CD4-positive, alpha-beta T cell treated with Interferon alpha-2 for 1 hour (primary cell): ENCODE measurements at places on chromosomes 1 and 21.

- DNase-seq = no peak
Measured at GRCh38 chr1:35660581-35661473, 19.5 kb upstream of the PSMB2 start.

- no peak for DNase-seq
Measured at GRCh38 chr1:2477791-2478499, 1.9 kb downstream of the PLCH2 start.

GRCh38 chr21:20004367-20004766 lies 993.8 kb upstream of the NCAM2 start:
- no peak for DNase-seq

DNA sequence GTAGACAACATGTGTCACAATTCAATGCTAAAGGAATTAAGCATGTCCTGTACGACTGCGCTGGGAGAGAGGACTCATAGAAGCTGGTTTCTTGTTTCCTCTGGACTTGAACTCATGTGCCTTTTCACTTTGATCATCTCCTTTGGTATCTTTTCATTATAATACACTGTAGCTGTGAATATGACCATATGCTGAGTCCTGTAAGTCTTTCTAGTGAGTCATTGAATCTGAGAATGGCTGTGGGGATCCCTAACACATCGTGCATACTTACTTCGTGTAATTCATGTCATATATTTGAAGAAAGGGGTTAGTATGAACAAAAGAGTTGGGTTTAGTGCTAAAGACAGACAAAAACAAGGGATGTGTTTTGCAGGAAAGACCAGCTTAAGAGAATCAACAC lies 148.1 kb upstream of the RUNX1 start:
- no peak for DNase-seq

DNA sequence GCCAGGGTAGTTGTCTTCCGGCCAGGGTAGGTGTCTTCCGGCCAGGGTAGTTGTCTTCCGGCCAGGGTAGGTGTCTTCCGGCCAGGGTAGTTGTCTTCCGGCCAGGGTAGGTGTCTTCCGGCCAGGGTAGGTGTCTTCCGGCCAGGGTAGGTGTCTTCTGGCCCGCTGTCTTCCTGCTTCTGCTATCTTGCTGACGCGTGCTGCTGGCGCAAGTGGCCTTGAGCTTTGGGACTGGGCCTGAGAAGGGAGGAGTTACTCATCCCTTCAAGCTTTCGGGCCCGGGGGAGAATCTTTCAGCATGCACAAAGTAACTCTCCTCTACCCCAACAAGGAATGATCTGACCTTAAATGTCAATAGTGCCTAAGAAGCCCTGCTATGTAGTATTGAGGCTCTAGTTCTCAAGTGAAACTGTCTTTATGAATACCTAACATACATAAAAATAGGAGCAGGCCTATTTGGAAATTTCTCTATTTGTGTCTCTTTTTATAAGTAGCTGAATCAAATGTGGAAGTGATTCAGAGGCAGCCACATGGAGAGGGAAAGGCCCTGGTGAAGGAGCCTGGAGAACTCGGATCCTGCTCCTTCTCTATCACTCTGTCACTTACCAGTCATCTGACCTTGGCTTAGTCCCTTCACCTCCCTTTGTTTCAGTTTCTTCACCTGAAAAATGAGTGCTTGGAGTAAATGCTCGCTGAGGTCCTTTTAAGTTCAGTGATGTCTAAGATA lies 65.6 kb downstream of the RGL1 start:
- DNase-seq = no peak

DNA sequence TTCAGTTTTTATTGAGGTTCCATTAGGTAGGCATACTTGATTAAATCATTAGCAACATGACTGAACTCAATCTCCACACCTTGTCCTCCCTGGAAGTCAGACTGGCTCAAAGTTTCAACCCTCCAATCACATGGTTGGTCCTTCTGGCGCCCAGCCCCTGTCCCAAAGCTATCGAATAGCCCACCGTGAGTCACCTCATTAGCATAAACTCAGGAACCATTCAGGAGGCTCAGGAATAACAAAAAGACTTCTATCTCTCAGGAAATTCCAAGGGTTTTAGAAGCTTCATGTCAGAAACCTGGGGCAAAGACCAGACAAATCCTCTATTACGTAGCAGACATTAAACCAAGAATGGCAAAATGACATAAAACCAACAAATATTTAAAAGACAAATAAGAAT lies 78.6 kb downstream of the RGS2 start:
- DNase-seq = no peak

DNA sequence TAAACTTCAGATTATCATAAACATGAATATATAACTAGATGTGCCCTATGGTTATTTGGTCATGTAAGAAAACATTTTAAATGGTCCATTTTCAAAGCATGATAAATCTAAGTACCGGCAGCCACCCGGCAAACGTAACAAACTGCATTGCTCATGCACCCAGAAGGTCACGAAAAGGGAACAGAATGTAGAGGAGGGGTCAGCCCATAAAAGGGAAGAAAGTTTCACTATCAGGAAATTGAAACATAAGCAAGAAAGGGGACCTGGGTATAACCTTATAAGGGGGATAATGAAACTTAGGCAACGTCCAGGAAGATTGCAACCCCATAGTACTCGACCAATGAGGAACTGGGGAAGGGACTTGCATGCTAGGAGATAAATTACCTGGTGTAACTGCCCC lies 421.2 kb upstream of the ZRANB2 start:
- DNase-seq = no peak

DNA sequence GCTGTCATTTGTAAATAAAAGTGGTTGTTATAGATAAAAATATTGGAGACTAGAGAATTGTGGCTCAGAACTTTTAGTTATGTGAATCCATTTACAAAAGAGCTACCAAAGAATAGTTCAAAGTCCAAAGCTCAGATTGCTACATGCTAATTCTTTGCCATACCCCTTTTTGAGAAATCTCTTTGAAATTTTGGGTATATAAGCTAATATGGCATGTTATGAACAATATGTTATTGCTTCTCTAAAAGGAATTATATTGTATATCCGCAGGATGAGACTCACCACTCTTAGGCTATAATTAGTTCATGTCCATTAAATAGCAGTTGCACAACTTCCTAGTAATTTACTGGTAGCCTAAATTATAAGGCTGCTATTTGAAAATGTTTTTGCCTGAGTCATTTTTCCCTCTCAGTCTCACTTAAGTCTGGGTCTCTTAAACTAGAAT lies 178.0 kb downstream of the ZNF281 start:
- DNase-seq = no peak
